Fibroblast of pulmonary artery (primary cell): ENCODE measurements at places on chromosomes 6 and 20.

GRCh38 chr20:51467956-51468626 is 74.4 kb downstream of the NFATC2 start:
- no peak for DNase-seq

GRCh38 chr20:62549029-62549428 is 73.2 kb upstream of the GATA5 start:
- no peak for DNase-seq

- no peak for DNase-seq
Observed at GRCh38 chr20:60201198-60201835, 243.1 kb downstream of the CDH26 start.

DNA sequence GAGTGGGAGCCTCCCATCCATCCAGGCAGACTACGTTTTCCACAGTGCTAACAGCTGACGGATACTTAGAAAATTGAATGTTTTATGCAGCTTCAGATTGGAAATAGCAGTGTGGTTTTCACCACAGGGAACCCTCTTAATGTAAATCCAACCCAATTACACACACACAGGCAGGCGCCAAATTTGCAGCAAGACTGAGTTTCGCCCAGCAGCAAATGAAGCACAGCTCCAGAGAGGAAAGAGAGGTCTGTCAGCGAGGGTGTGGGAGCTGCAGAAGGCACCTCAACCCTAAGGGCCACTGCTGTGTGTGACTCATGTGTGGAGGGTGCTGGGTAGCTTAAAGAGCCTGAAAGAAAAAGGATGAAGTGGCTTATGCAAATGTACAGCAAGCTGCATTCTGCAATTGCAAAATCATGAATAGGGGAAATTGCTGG is 365.7 kb downstream of the MAFB start:
- DNase-seq: no peak

DNA sequence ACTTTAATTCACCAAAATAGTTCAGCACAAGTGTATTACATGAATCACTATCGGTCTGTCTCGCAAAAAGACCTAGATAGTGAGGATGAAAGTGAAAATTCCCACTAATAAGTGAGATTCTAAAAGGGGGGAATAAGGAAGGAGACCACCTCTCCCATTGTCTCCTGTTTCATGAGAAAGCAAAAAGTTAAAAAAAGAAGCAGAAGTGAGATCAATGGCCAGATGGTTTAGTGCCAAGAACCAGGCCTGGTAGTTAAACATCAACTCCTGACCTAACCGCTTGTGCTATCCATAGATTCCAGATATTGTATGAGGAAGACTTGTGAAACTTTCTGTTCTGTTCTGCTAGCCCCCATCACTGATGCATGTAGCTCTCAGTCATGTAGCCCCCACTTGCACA is 293.0 kb downstream of the RNGTT start:
- no peak for DNase-seq

DNA sequence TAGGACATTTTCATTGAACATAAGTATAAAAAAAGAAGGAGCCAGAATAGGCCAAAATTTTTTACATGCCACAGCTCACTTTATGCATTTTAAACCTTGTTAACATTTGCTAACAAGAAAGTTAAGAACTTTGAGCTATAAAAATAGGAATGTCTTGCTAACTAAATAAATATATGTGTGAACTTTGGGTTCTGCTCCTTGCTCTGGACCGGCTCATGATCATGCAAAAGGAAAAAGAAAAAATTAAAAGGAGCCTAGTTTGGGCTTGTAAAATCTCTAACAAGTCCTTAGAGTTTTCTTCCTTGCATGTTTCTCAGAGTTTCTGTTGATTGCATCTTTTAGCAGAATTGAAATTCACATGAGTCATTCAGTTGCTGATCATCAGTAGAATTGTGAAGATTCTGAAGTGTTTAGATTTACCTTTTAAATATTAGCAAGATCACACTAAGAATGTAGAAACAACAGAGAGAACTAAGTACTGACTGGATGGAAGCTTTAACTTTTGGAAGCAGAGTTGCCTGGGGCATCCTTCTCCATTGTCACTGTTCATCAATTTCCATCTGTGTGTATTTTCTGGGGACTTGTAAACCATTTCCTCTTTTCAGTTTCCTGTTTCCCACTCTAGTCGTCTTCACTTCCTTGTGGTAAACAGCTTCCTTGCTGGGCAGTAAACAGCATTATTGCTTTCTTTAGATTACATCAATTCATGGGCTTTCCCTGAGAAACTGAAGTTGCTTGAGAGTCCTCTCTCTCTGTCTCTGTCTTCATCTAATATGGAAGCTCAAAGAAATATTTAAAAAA is 458.4 kb upstream of the BTBD3 start:
- peak; percentile 4 for DNase-seq

- DNase-seq: no peak
Observed at GRCh38 chr20:44196271-44196670, 9.3 kb upstream of the JPH2 start.

DNA sequence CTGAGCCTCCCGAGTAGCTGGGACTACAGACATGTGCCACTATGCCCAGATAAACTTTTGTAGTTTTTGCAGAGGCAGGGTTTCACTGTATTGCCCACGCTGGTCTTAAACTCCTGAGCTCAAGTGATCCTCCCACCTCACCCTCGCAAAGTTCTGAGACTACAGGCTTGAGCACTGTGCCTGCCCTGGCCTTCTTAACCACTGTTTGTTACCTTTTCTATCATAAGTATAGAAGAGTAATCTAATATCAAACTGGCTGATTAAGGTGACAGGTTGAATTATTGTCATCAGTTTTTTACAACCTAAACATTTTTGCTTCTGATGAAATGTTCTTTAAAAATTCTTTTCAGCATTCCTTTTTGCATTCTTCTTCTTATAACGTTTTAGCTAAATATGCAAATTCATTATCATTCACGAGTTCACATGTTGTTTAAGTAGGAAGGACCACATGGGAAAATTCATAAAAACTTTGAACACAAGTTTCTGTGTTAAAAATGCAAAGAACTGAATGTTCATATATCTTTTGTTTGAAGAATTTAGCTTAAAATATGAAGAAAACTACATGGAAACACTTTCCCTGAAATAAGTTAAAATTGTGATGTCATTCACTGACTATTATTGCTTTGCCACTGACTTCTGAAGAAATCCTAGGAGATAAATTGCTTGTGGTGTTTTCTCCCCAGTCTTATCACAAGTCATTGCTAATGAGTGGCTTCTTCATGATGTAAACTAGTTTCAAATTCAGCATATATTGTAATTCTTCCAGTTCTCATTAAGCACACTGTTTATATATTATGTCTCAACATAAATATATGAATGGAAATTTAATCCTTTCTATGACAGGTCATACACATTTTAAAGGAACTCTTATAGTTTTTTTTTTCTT is 106.7 kb downstream of the ADGRB3 start:
- DNase-seq: no peak

DNA sequence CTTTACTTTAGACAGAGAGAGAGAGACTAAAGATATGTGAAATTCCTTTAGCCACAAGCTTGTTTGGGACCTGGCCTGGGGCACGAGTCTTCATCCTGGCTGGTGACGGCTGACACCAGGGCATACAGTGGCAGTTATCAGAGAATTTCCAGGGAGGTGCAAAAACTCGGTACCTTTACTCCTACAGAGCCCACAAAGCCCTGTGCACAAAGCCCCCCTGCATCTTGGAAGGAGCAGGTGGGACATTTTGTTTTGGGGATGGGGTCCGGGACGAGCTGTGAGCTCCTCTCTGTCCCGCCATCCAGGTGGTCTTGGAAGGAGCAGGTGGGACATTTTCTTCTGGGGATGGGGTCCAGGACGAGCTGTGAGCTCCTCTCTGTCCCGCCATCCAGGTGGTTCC is 28.9 kb downstream of the RPP40 start:
- DNase-seq: no peak

GRCh38 chr6:80676386-80676785 is 569.9 kb downstream of the BCKDHB start:
- no peak for DNase-seq

DNA sequence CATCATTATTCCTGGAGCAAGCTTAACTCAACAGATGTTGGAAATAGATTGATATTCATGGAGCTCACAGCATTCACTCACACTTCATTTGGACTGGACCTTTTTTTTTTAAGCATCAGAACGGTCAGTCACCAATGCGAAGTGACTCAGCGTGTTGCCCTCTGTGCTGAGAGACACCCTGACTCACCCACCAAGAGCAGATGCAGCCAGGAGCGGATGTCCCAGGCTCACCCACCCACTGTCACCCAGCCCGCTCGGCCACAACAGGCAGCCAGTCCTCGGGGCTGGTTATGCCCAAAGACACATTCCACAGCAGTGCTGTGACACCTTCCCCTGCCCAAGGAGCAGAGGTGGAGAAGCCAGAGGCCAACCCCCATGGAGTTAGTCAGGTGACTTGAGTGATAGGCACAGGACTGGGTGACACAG is 15.7 kb downstream of the RNASET2 start:
- DNase-seq: no peak

GRCh38 chr6:89481695-89482094 is 48.7 kb downstream of the ANKRD6 start:
- no peak for DNase-seq

DNA sequence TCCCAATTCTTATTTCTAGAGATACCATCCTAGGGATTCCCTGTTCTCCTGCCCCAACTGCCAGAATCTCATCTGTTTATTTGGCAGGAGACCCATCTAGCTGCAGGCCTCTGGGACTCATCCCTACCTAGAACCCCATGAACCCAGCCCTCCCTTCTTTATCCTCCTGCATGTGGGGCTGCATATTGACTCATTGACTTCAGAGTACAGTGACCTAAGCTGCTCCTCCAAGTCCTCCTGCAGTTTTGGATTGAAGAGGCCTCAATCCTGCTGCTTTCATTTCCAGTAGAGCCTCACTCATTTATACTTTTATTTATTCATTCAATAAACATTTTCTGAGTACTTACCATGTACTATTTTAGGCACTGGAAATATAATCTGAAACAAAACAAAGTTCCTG is 11.6 kb downstream of the TMEM200A start:
- no peak for DNase-seq

- no peak for DNase-seq
Observed at GRCh38 chr6:64685401-64685800, 1021.6 kb downstream of the EYS start.

DNA sequence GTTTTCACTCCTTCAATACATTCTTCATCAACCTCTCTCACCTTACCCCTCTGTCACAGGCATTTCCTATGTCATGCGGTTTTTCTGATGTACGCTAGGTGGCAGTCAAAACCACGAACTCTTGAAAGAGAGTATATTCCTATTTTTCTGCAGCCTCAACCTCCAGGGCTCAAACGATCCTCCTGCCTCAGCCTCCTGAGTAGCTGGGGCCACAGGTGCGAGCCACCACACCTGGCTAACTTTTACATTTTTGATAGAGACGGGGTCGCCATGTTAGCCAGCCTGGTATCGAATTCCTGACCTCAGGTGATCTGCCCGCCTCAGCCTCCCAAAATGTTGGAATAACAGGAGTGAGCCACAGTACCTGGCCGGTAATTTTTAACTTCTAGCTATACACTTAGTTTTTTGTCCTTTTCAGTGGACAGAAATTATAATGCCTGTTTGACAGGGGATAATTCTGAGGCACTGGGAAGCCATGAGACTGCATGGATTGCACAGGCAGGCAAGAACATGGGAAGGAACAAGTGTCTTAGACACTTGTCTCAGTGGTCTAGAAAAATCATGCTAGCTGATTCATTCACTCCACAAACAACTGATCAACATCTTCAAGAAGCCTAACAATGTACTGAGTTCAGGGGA is 22.5 kb upstream of the HFE start:
- peak; percentile 75 for DNase-seq

- DNase-seq: no peak
Observed at GRCh38 chr20:11060423-11061185, 386.8 kb upstream of the JAG1 start.

DNA sequence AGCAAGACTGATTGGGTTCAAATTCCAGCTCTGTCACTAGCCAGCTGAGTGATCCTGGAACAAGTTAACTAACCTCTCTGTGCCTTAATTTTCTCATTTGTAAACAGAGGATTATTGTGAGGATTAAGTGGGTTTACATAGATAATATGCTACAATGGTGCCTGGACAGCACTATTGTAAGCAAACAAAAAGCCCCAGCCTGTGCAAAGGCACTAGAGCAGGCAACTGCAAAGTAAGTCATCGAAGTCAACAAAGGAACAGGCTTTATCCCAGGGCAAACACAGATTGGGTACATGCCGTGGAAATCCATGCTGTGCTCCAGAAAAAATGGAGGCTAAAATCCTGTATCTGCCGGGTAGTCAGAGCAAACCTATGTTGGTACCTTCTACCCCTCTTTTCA is 43.2 kb upstream of the CTNNBL1 start:
- DNase-seq: no peak

DNA sequence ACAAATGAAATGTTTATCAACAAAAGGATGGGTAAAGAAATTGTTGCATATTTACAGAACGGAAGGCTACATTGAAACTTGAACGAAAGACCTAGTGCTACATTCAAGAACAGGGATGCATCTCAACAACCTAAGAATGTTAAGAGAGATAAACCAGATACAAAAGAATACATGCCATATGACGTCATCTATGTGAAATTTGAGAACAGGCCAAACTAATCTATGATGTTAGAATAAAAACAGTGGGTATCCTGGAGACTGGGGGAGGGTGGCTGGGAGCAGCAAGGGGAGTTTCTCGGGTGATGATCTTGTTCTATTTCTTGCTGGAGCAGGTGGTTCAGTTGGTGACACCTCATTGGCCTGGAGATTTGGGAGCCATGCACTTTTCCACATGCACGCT is 81.5 kb downstream of the SULF2 start:
- peak; percentile 56 for DNase-seq

- no peak for DNase-seq
Observed at GRCh38 chr6:143264379-143264778, 186.1 kb downstream of the ADAT2 start.

DNA sequence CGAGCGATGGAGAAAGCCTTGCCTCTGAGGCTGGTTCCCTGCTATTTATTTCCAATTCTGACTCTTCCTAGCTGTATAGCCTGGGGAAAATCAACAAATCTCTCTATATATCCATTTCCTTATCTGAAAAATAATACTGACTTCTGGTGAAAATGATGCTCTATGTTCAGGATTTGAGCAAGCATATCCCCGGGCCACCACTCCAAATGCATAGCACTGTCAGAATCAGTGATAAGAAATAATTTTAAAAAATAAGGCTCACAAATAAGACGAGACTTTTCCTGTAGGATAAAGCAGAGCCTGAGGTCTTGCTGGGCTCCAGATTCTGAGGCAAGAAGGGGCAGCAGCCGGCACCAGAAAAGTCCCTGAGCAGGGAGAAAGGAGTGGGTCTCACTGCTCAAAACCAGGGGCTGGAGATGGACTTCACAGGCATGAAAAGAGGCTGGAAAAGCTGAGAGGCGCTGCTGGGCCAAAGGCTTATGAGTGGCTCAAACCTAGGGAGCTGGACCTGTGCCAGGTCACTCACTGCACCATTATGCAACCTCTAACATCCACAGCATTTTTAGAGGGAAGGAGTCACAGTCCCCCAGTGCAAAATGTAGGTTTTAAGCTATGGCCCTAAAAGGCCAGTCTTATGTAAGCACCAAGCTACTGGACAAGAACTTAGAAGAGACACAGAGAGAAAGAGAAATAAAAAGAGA is 48.1 kb upstream of the SLC17A4 start:
- peak; percentile 41 for DNase-seq
